Lower lobe of right lung (tissue), 2 donors: ENCODE measurements at places on chromosomes 13 and 19. TPM values are rescaled to one million over a fixed set of nuclear protein-coding genes. Genes with fewer than 3 reads are reported as not detected.

The HIPK4 gene
- 0.21 TPM for total RNA-seq

The PSMC4 gene
- total RNA-seq: 57.3 TPM

The CHAF1A gene
- 7.2 TPM for total RNA-seq

The MBOAT7 gene
- 65.5 TPM for total RNA-seq

The SIGLEC5 gene
- total RNA-seq: 3.1 TPM

The ATXN8OS gene
- total RNA-seq: not detected

The CERS1 gene
- total RNA-seq: not detected

The RETN gene
- total RNA-seq: 21.1 TPM

The FBXO27 gene
- total RNA-seq: 6.4 TPM

The SIAH3 gene
- total RNA-seq: 0.06 TPM

The SLITRK1 gene
- not detected for total RNA-seq

The KIR2DL4 gene
- 0.38 TPM for total RNA-seq

The F10 gene
- total RNA-seq: 8.9 TPM

The SMAD9 gene
- total RNA-seq: 17.6 TPM

The CEBPG gene
- total RNA-seq: 29.6 TPM

The JAK3 gene
- total RNA-seq: 15.9 TPM

The PLK5 gene
- not detected for total RNA-seq

The CBY2 gene
- total RNA-seq: not detected

The COQ8B gene
- total RNA-seq: 43.9 TPM

The ZNF578 gene
- total RNA-seq: 1.5 TPM

The N4BP2L2 gene
- total RNA-seq: 192 TPM

The FLT1 gene
- total RNA-seq: 41.9 TPM

The NLRP4 gene
- total RNA-seq: not detected

The ZSCAN1 gene
- not detected for total RNA-seq

The FREM2 gene
- 14.5 TPM for total RNA-seq

The PLIN5 gene
- total RNA-seq: 19.9 TPM

The CD209 gene
- 18.8 TPM for total RNA-seq

The SIGLEC12 gene
- 5.9 TPM for total RNA-seq

The ZFP82 gene
- total RNA-seq: 4.0 TPM

The HCST gene
- total RNA-seq: 43.3 TPM

The ZNF429 gene
- total RNA-seq: 19.3 TPM

The SLITRK6 gene
- 5.1 TPM for total RNA-seq

The VN1R2 gene
- total RNA-seq: not detected

The KLK8 gene
- total RNA-seq: not detected

The KLF1 gene
- total RNA-seq: 0.24 TPM

The NMRK2 gene
- total RNA-seq: not detected

The KIR2DL3 gene
- total RNA-seq: 0.38 TPM

The FXYD3 gene
- total RNA-seq: 135 TPM

The APC2 gene
- total RNA-seq: 0.12 TPM

The ZNF665 gene
- 4.5 TPM for total RNA-seq
